ENCODE measurements at places on chromosomes 5 and 9.

DNA sequence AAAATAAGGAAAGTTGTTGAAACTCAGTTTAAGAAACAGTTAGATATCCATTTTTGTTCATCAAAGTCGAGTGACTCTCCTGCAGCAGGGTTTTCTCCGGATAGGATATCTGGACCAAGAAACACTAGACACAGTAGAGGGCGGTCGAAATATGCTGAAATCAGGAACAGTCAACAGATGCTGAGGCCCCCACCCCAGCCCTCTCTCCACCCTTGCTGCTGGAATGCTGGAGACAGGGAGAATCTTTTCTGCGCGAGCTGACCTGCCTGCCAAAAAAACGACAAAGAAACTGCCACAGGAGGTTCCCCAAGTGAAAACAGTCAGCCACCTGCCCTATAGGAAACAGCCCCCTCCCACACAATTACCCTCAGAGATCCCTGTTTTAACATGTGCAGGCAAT lies 4.3 kb upstream of the IL13 start:
- DNase-seq: no peak

GRCh38 chr9:14961372-14962068 lies 51.3 kb upstream of the FREM1 start:
- no peak for DNase-seq

- DNase-seq: no peak
Observed at GRCh38 chr5:34485768-34486030, 170.4 kb upstream of the RAI14 start.

DNA sequence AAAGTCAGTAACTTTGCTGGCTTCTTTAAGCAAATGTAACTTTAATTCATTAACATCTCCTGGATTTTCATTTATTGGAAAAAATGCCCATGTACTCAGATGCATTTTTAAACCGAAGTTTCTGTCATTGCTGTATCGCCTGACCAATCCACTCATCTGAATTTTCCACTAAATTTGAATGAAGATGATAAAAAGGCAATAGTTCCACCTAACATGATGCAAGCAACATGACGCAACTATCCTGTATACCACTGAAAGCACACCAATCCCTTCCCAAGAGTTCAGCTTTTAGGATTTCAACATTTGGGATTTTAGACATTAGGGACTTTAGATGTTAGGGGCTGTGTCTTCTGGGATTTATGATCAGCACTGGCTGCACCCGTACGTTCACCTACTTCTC lies 215.6 kb downstream of the KIF4B start:
- no peak for DNase-seq

GRCh38 chr5:100175346-100175745 lies 359.8 kb upstream of the FAM174A start:
- no peak for DNase-seq

DNA sequence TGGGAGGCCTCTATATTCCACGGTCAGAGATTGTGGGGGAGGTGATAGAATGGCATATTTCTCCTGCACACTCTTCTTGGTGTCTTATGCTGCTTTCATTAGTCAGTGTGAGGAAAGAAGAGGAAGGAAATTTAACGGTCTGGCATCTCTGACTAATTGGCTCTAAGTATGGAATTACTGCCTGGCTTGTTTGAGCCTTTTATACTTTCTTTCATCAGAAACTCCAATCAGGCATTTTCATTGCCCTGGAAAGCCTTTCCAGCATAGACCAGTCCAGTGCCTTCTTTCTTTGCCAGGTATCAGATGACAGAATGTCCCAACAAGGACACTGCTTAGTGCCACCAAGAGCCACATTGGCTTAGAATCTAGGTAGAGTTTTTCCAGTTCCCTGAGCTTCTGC lies 30.2 kb downstream of the CYSTM1 start:
- DNase-seq: no peak

- no peak for DNase-seq
Observed at GRCh38 chr9:85610074-85610860, 131.5 kb downstream of the AGTPBP1 start.

DNA sequence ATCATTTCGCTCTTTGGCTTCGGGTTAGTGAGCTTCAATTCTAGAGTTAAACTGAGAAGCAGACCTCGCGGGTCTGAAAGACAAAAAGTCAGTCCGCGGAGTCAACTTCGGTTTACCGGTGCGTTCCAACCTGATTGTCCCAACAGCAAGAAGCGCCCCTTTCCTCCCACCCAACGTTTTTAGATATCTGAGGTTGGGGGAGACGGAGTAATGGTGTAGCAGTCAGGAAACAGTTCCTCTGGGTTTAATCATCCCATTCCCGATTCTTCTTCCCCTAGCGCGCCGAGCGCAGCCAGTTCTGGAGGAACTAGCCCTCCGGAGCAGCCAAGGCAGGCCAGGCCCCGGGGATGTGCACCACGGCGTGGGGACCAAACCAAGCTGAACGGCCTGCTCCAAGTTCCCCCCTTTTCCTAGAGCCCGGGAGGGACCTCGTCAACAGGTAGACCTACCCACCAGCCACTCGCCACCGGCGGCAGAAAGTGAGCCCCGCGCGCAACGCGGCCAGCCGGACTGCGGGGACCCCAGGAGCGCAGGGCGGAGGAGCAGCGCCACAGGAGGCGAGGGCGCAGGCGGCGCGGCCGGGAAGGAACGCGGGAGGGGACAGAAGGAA lies 622 bp upstream of the ISL1 start:
- DNase-seq: no peak

- DNase-seq: no peak
Observed at GRCh38 chr9:116990592-116990991, 303.5 kb downstream of the TRIM32 start.

DNA sequence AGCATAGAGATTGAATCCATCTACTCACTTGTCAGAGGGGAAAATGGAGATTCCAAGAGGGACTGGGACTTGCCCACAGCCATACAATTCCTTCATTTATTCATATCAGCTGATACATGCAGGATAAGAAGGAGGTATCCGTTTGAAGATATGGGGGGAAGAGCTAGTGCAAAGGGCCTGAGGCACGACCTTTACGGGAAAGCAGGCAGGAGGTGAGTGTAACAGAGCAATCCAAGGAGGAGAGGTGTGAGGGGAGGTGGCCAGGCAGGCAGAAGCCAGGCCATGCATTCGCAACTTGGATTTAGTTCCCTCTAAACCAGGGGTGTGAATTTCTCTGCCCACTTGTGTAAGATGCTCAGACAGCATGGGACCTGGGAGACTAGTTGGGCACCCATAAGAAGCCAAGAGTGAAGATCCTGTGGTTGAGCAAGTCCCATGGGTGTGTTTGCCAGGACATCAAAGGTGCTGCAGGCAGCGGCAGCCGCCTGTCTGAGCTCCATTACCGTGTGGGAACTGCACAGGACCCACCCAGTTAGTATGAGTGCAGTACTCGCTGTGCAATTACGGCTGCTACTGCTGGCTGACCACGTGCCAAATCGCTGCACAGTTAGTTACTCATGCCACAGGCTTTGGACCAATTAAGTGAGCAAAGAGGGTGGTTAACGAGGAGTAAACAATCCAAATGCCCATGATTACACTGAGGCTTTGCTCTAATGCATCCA lies 31.4 kb upstream of the FAT2 start:
- no peak for DNase-seq

All from stimulated activated CD4-positive, alpha-beta T cell treated with anti-CD3 and anti-CD28 coated beads, Interleukin-4, amount 100 ng/mL, for 4 hours (primary cell).